ENCODE measurements at places on chromosomes 13 and 19.

- no peak for DNase-seq
Observed at GRCh38 chr19:47713046-47714021, at the start of gene EHD2. Gene EHD2, plus strand, starts transcription at chr19:47713422. Its CDS starts 3,191 bp downstream, at chr19:47716613.

- DNase-seq, result no peak
Observed at GRCh38 chr19:1528596-1529429, 4.9 kb downstream of the PLK5 start.

GRCh38 chr13:39432196-39432595, 170.8 kb downstream of the LHFPL6 start:
- DNase-seq, result no peak

DNA sequence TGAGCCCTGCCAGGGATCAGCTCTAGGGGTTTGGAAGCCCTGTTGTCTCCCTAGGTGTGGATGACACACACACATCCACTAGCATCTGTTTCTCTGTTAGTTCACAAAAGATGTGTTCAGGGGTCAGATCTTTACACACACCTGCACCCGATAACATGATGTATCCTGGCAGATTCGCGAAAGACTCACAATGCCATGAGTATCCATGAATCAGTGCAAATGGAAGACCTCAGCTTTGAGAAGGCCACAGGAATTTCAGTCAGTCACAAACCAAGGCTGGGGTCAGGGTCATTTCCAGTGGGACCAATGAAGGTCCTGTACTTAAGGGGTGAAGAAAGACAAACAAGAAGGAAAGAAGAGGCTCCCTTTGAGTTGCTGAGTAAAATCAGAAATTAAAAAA, 898.2 kb downstream of the UQCRFS1 start:
- no peak for DNase-seq

DNA sequence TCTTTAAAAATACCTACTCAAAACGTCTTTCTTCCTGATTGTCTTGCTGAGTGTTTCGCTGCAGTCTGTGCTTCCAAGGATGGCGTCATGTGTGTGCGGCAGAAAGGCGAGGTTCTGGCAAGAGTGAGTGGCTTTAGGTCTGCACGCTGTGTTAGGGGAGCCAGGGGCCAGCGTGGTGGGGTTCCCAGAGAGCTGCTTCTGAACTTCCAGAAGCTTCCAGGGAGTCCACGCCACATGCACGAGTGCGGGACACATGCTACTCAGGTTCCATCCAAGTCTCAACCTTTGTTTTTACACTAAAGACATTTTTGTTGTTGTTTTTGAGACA, 67.9 kb downstream of the ATP11A start:
- no peak for DNase-seq

- no peak for DNase-seq
Observed at GRCh38 chr19:51507192-51507591, 5.6 kb upstream of the SIGLEC12 start.

GRCh38 chr19:51751655-51752054, at the start of gene FPR1:
Gene FPR1, minus strand, starts transcription at chr19:51751878. Its CDS starts 4,884 bp downstream, at chr19:51746994.
- DNase-seq, result no peak

DNA sequence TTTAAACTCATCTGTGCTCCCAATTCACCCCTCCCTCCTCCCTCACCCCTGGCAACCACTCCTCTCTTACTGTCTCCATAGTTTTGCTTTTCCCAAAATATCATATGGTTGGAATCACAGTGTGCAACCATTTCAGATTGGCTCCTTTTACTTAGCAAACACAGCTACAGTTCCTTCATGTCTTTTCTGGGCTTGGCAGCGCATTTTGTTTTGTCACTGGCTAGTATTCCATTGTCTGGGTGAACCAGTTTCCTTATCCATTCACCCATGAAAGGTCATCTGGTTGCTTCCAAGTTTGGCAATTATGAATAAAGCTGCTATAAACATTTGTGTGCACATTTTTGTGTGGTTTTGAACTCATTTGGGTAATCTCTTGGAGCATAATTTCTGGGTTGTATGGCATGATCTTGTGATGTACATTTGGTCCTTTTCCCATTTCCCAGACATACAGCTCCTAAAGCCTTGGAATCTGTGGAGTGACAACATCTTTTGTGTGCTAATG, 23.9 kb upstream of the GAS6 start:
- no peak for DNase-seq

GRCh38 chr19:5364674-5365073, 24.1 kb upstream of the PTPRS start:
- DNase-seq, result no peak

- no peak for DNase-seq
Observed at GRCh38 chr13:99055735-99056134, 77.9 kb upstream of the DOCK9 start.

DNA sequence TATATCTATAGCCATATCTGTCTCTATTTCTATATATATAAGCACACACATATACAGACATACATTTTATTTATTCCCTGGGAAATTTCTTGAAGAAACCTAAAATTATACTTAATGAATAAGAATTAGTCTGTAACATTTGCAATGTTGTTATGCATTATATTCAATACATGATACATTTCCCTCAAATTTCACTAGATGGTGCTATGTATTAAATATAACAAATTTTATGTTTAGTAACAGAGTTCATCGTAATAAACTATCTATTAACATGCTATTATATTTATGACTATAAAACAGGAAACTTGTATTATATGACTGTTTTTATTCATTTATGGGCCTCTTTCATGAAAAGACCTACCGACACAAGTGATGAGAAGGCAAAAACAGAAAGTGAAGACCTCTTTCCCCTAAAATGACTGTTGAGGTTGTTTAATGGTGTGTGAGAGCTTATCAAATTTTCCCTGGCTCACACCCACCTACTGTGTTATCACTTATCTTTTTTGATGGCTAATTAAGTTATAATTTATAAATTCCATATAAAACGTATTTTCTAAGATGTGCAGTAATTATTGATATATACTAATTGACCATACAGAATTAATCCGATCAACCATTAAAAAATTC, 881.9 kb downstream of the SLITRK6 start:
- DNase-seq, result no peak

DNA sequence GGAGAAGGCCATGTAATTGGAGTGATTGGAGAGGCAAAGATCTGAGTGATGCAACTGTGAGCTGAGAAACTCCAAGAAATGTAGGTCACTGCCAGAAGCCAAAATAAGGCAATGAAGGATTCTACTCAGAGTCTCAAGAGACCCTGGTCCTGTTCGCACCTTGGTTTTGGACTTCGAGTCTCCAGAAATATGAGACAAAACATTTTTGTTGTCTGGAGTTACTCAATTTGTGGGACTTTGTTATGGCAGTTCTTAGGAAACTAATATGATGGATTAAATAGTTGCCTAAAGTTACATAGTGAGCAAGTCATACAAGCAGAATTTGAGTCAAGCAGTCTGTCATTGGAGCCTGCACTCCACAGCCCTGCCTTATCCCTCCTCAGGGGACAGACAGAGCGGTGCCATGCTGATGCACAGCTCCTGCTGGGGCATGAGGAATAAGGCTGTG, 104.2 kb downstream of the ITGBL1 start:
- DNase-seq, result no peak

- DNase-seq, result no peak
Observed at GRCh38 chr13:111202156-111202621, 87.1 kb downstream of the ARHGEF7 start.

- DNase-seq, result no peak
Observed at GRCh38 chr19:6470173-6470572, 6.1 kb downstream of the CRB3 start.

GRCh38 chr13:37752146-37752545, 117.4 kb downstream of the TRPC4 start:
- no peak for DNase-seq

- DNase-seq, result no peak
Observed at GRCh38 chr13:77084755-77085154, 57.8 kb upstream of the FBXL3 start.

DNA sequence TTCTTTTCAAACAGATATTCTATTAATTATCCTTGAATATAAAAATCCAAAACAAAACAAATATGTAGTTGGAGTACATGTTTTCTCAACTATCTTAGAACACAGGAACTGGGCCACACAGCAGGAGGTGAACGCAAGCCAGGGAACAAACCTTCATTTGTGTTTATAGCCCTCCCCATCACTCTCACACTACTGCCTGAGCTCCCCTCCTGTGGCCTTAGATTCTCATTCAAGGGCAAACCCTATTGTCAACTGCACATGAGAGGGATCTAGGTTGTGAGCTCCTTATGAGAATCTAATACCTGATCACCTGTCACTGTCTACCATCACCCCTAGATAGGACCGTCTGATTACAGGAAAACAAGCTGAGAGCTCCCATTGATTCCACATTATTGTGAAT, 427.1 kb upstream of the PRR20A start:
- no peak for DNase-seq

DNA sequence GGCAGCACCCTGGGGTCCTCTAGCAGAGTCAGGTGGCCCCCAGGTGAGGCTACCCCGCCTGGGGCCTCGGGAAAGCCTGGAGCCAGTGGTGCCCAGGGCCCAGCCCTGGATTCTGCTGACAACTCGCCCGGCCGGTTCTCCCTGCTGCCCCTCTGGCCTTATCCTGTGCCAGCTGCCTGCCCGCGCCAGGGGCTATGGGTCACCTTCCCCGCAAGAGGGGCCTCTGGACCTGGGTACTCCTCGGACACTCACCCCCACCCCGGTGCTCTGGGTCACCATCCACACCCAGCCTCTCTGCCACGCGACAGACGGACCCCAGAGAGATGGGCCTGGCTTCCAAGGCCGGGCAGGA, 24.0 kb downstream of the ZBTB7A start:
- DNase-seq, result no peak

- no peak for DNase-seq
Observed at GRCh38 chr19:2288338-2288817, 6.4 kb upstream of the PEAK3 start.

- no peak for DNase-seq
Observed at GRCh38 chr13:101026736-101027398, 352.3 kb upstream of the TMTC4 start.

DNA sequence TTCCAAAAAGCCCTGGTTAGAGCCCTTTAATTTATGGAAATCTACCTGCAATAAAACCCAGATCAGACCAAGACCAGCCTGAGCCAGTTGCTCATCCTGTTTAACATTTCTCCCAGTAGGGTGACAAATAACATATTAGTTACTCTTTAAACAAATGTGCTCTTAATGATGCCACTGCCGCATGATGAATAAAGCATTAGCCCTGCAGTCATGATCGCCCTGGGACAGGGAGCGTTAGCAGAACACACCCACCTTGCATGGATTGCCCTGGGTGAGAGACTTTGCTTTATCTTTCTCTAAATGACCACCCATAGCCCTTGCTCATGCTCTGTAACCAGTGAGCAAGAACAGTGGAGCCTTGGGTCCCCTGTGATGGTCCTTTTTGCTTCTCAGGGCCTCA, 362.4 kb downstream of the ENOX1 start:
- DNase-seq, result no peak

DNA sequence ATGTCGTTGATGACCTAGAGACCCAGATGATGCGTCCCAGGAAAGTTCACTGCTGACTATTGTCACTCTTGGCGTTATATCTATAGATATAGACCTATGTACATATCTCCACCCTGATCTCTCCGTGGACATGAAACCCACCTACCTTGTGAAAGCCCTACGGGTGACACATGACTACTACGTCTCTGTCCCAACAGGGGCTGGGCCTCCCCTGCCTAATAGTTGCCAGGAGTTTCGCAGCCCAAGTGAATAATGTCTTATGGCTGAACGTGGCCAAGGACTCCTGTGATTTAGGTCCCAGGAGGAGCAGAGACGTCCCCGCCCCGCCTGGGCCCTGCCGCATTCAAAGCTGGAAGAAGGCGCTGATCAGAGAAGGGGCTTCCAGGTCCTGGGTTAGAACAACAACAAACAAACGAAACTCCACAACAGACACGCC, 4.9 kb upstream of the POU4F1 start:
- no peak for DNase-seq

DNA sequence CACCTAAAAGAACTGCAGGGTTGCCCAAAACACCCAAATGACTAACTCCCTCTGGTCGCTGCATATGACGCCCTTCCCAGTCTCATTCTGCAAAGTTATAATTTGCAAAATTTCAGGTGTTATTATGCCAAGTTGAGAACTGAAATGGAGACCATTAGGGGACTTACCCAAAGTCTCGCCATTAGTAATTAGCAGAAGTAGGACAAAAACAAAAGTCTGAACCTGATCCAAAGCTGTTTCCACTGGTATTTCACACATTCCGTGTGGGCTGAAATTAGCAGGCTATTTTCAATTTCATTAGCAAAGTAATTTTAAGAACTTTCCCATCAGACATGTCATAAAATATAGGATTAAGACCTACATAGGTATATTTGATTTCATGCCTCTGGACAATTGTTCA, 6.8 kb downstream of the RUBCNL start:
- no peak for DNase-seq

GRCh38 chr19:54435551-54436016, 13.4 kb upstream of the LENG8 start:
- DNase-seq, result no peak

- DNase-seq, result no peak
Observed at GRCh38 chr19:48896191-48896720, 2.3 kb downstream of the TULP2 start.

GRCh38 chr13:26340807-26341206, 86.9 kb downstream of the CDK8 start:
- DNase-seq, result no peak

- DNase-seq, result no peak
Observed at GRCh38 chr13:20714161-20714560, 10.7 kb downstream of the IL17D start.

DNA sequence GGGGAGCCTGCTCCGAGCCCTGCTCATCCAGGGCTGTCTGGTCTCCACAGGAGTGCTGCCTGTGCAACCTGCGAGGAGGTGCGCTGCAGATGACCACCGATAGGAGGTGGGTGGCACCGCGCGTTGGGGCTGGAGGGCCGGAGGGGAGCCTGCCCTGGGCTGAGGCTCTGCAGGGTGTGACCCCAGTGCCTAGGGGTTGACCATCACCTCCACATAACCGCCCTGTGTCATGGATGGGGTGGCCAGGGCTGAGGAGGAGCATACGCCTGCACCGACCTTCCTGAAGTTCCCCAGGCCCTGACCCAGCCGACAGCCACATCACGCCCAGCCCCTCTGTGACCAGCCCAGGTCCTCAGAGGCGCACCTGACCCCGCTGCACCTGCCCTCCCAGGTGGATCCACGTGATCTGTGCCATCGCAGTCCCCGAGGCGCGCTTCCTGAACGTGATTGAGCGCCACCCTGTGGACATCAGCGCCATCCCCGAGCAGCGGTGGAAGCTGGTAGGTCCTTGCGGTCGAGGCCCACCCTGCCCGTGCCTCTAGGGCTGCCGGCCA, 168.7 kb downstream of the KDM4B start:
- DNase-seq, result no peak
